ENCODE measurements at places on chromosomes 5 and 9. TPM values are rescaled to one million over a fixed set of nuclear protein-coding genes. Genes with fewer than 3 reads are reported as not detected.

- no peaks in the 10 kb centered on the region for H3K36me3 ChIP-seq
- DNase-seq: no peak
- H3K4me3 ChIP-seq: no peak overlapping the region
- no peaks in the 10 kb centered on the region for H3K4me1 ChIP-seq
Measured at GRCh38 chr9:19032406-19032805, 603 bp downstream of the SAXO1 start.

DNA sequence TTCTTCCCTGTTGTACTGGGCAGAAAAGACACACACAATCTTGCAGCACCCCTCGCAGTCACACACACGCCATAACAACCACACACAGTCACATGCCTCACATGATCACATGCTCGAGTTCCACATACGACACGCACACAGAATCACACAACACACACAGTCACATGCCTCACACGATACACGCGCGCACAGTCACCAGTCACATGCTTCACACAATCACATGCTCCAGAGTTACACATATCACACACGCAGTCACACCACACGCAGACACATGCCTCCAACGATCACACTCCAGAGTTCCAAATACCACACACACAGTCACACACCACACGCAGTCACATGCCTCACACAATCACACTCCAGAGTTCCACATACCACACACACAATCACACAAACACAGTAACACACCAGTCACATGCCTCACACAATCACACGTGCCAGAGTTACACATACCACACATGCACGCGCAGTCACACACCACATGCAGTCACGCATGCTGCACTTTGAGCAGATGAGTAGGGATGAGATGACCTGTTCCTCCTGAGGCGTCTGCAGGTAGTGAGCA, 49.0 kb upstream of the LRRC14B start:
- no peak for DNase-seq
- no peaks in the 10 kb centered on the region for H3K27me3 ChIP-seq
- no peaks in the 10 kb centered on the region for H3K36me3 ChIP-seq
- H3K27ac ChIP-seq: no peak overlapping the region

GRCh38 chr5:92002721-92003274, 619.7 kb upstream of the ARRDC3 start:
- H3K36me3 ChIP-seq: no peaks in the 10 kb centered on the region
- H3K27ac ChIP-seq: no peak overlapping the region
- no peak for DNase-seq
- no peaks in the 10 kb centered on the region for H3K27me3 ChIP-seq
- no peak overlapping the region for H3K4me3 ChIP-seq

DNA sequence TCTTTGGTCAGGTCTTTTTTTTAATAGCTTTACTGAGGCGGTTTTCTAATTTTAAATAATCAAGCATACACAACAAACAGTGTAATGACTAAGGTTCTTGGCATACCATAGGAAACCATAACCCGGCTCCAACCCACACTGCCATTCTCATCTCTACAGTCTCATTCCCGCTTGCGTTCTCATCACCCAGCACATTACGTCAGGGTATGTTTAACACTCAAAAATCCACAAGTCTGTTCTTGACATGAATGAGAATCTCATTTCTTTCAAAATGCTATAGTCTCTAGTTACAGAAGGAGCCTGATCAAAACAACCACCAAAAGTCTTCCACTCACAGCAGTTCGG, 505 bp downstream of the C5orf34 start:
- H3K27me3 ChIP-seq: no peaks in the 10 kb centered on the region
- H3K27ac ChIP-seq: peak overlapping the region; percentile 77
- no peak for DNase-seq
- H3K4me3 ChIP-seq: peak overlapping the region; percentile 77
- H3K4me1 ChIP-seq: no peaks in the 10 kb centered on the region
- no peaks in the 10 kb centered on the region for H3K36me3 ChIP-seq

DNA sequence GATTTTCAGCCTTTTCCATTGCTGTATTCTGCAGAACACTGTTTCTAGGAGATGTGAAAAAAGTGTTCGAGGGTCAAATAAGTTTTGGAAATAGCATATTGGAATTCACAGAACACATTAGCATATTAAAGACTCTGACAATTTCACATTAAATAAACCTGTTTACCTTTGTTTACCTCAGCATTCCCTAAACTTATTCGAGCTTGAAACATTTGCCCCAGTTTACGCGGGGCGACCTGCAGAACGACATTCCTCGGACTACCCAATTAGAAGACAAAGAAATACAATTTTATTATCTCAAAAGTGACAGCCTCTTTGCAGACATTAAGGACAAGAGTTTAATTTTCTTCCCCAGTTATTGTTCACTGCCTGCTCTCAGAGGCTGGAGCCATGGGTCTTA, 110.3 kb upstream of the NFIB start:
- H3K4me3 ChIP-seq: no peak overlapping the region
- H3K27me3 ChIP-seq: no peaks in the 10 kb centered on the region
- H3K4me1 ChIP-seq: no peaks in the 10 kb centered on the region

DNA sequence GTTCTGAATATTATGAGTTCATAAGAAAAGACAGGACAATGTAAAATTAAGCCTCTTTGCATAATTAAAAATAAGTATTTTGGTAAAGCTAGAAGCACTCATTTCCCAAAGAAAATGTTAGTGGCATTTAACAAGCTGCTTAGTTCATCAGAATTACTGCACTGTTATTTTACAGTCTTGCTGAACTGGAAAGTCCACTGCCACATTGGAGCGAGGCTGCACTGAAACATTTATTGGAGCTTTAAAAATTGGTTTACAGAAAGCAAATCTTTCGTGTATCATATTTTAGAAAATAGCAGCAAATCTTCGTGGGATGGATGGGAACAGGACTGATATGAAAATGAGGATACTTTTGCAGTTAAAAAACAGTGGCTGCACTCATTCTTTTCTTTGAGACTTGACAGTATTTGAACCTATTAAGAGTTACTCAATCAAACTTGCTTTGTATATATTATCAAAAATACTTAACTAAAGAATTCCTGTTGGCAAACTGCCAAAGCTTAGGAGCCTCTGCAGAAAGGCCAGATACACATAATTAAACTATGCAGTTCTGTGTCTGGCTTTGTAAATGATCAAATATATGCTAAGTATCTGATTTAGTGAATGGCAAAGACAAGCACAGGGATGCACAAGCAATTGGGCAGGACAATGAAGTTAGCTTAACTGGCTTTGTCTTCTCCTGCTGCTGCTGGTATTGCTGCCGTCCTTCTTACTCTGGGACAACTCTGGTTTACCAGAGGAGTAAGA, 16.5 kb upstream of the FBXL7 start:
- H3K36me3 ChIP-seq: no peaks in the 10 kb centered on the region
- no peak overlapping the region for H3K4me3 ChIP-seq
- H3K27me3 ChIP-seq: no peaks in the 10 kb centered on the region
- H3K4me1 ChIP-seq: no peaks in the 10 kb centered on the region
- no peak for DNase-seq

The INSL4 gene
- not detected for total RNA-seq

The PCDHB16 gene
- 0.35 TPM for total RNA-seq

Measured in Peyer's patch (tissue), 4 donors.